GM23338 (cell line): ENCODE measurements at places on chromosomes 4 and X. TPM values are rescaled to one million over a fixed set of nuclear protein-coding genes. Genes with fewer than 3 reads are reported as not detected.

The EFHC2 gene
- 2.6 and 3.1 TPM in 2 replicates for total RNA-seq

GRCh38 chr4:75843596-75843995 lies 58.7 kb downstream of the PPEF2 start:
- H3K27ac ChIP-seq: no peak overlapping the region
- peaks cover 4% of the 10 kb centered on the region; the same call in 1 of the 2 replicates for H3K4me1 ChIP-seq

DNA sequence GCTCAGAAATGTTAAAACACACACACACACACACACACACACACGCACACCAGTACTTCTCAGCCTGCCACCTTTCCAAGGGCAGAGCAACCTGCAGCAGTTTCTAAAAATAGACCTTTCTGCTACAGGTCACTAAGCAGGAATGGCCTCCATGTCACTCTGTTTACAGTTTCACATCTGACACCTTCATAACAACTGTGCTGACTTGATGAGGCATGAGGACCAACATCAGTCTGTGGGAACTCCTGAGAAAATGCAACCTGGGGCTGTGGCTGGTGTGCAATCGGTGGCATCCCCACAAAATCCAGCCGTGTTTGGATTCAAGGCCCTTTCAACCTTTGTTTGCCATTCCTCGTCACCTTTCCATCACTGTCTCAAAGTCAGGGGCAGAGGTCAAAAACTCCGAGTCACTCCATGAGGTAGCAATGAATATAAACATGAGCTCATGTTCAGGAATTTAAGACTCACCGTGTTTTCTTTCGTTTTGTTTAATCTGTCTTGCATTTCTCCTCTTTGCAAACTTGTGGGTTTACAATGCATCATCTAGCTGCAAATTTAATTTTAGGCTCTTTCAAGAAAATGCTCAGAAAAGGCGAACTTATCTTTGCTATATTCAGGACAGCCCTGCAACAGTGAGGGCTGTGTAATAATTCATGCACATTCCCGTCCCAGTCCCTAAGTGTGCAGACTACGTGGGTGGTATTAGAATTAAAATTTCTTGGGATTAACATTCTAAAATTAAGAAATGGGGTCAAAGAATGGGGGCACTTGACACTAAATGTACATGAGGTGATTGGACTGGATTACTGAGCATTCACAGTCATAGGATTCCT lies 135.3 kb downstream of the SHROOM3 start:
- H3K4me3 ChIP-seq: no peak overlapping the region
- no peak for DNase-seq
- H3K27ac ChIP-seq: no peak overlapping the region
- H3K4me1 ChIP-seq: no peaks in the 10 kb centered on the region; the same call in none of the 2 replicates
- H3K27me3 ChIP-seq: no peaks in the 10 kb centered on the region

- H3K27ac ChIP-seq: peak overlapping the region; percentile 89
- no peaks in the 10 kb centered on the region for H3K27me3 ChIP-seq
- H3K4me3 ChIP-seq: peak overlapping the region; percentile 8
- peaks cover 58% of the 10 kb centered on the region for H3K4me1 ChIP-seq
Observed at GRCh38 chr4:86948276-86948675, 13.5 kb downstream of the AFF1 start.

The SLC16A2 gene
- 22.0 and 27.9 TPM in 2 replicates for total RNA-seq

GRCh38 chrX:110944311-110944750 lies 148.7 kb upstream of the CHRDL1 start:
- no peaks in the 10 kb centered on the region for H3K4me1 ChIP-seq
- H3K36me3 ChIP-seq: no peaks in the 10 kb centered on the region
- peaks cover 6% of the 10 kb centered on the region; the same call in 1 of the 2 replicates for H3K27me3 ChIP-seq
- H3K27ac ChIP-seq: no peak overlapping the region
- H3K4me3 ChIP-seq: peak overlapping the region; percentile 68
- peak; percentile 38 for DNase-seq

The DCHS2 gene
- total RNA-seq: 6.3 and 7.6 TPM in 2 replicates

DNA sequence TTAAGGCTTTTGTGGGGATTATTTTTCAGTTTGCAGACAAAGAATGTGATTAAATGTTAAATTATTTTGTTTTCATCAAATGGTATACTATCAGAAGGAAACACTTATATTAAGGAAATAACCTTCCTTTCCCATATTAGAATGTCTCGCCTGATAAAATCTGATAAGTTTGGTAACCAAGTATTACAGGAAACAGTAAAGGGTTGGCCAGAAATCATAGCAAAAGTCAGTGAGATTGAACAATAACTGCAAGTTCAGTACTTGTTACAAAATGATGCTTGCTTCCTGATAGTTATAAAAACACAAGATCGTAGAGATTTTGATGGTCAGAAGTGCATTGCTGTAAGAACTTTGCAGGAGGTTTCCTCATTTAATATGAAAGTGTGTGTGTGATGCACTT lies 40.5 kb downstream of the FABP2 start:
- no peak overlapping the region for H3K27ac ChIP-seq

The FGG gene
- total RNA-seq: 0.27 TPM in 1 of 2 replicates, not detected in the other

GRCh38 chr4:20269320-20269719 lies 17.6 kb downstream of the SLIT2 start:
- H3K4me1 ChIP-seq: no peaks in the 10 kb centered on the region
- no peak overlapping the region for H3K27ac ChIP-seq
- H3K4me3 ChIP-seq: no peak overlapping the region
- no peaks in the 10 kb centered on the region for H3K36me3 ChIP-seq
- DNase-seq: no peak
- H3K27me3 ChIP-seq: no peaks in the 10 kb centered on the region

The MND1 gene
- 22.5 and 26.2 TPM in 2 replicates for total RNA-seq

The PAGE2 gene
- not detected in 2 replicates for total RNA-seq

DNA sequence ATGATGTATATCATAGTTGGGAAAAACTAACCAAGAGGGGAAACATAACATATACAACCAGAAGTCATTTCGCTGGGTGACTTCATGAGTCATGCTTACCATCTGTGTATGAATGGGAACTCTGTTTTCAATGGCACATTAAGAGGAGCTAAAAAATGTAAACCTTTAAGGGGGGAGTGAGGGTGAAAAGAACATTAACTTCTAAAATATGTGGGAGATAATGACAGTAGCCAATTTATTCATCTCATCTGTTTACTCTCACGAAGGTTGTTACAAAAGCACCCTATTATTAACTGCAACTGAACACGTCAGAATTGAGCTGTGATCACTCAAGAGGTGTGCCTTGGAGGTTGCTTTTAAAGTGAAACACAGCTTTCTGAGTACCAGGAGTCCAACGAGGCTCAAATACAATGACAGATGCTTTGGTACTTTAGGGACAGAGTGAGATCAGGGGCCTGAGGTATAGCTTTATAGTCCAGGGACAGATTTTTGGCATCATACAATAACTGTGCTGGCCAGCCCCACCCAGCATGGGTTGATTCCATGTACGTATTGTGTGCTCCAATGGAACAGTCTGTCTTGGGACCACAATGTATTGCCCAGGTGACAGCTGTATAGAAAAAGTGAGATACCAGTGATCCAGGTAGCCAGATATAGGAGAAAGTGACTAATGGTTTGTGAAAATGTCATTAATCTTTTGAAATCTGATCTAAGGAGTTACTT lies 107.3 kb downstream of the AMMECR1 start:
- H3K27me3 ChIP-seq: no peaks in the 10 kb centered on the region
- no peak overlapping the region for H3K27ac ChIP-seq
- H3K4me1 ChIP-seq: no peaks in the 10 kb centered on the region
- H3K4me3 ChIP-seq: no peak overlapping the region

DNA sequence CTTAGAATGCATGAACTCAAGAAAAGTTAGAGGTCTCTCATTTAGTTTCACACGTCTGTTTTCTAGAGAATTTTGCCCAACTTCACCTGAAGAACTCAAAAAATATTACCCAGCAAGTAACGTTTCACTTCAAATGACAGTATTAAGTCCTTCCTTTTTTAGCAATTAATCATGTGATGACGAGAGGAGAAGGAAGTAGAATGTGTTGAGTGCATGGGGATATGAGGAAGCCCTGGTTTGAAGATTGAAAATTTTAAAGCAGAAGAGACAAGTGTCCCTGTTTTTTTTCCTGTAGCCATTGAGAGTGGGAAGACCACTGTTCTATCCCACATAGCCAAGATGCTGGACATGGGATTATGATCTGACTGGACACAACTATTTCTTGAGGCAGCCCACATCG lies 406.3 kb upstream of the CPEB2 start:
- H3K36me3 ChIP-seq: no peaks in the 10 kb centered on the region
- H3K4me1 ChIP-seq: no peaks in the 10 kb centered on the region

GRCh38 chr4:39850727-39851126 lies 127.0 kb downstream of the PDS5A start:
- H3K36me3 ChIP-seq: peaks cover 5% of the 10 kb centered on the region; the same call in 1 of the 2 replicates
- H3K4me3 ChIP-seq: no peak overlapping the region
- H3K27ac ChIP-seq: no peak overlapping the region
- peak; percentile 12 for DNase-seq

- no peaks in the 10 kb centered on the region for H3K36me3 ChIP-seq
- no peak overlapping the region for H3K4me3 ChIP-seq
- no peaks in the 10 kb centered on the region for H3K4me1 ChIP-seq
- H3K27ac ChIP-seq: no peak overlapping the region
- DNase-seq: no peak
- H3K27me3 ChIP-seq: no peaks in the 10 kb centered on the region
Observed at GRCh38 chr4:38455092-38455862, 208.7 kb upstream of the KLF3 start.

The DUSP21 gene
- total RNA-seq: not detected in 2 replicates

The GAB1 gene
- total RNA-seq: 18.4 and 32.6 TPM in 2 replicates

DNA sequence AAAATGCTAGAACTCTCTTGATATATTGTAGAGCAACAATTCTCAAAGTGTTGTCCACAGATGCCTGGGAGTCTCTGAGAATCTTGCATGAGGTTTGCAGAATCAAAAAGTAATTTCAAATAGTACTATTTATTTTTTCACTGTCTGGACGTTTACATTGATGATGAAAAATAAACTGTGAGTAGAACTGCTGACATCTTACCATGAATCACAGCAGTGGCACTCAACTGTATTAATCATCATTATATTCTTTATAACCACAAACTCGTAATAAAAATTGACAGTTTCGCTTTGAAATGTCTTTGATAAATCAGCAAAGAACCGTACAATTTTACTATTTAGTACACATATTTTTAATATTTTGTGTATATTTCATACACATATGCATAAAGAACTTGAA lies 94.5 kb downstream of the NAF1 start:
- peaks cover 6% of the 10 kb centered on the region; the same call in 1 of the 2 replicates for H3K4me1 ChIP-seq
- no peak for DNase-seq
- no peak overlapping the region for H3K27ac ChIP-seq
- no peak overlapping the region for H3K4me3 ChIP-seq
- H3K27me3 ChIP-seq: no peaks in the 10 kb centered on the region

DNA sequence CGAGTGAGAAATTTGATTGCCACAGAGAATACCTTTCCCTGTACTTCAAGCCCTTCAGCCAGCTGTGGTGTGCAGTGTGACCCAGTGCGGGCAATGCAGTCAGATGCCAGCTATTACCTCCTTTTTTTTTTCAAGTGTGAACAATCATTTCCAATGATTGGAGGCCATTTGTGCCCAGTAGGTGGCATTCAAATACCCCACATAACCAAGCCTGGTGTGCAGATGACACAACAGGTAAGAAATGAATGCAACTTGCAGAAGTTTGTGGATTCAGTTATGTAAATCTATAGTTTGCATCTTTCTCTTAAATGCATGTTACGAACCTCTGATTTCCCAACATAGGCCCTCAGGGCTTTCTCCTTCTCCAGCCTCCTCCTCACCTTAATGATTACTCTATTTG lies 98.0 kb downstream of the CLCN4 start:
- H3K36me3 ChIP-seq: no peaks in the 10 kb centered on the region
- H3K27ac ChIP-seq: no peak overlapping the region
- no peak overlapping the region for H3K4me3 ChIP-seq

The ZFYVE28 gene
- total RNA-seq: 4.6 and 8.7 TPM in 2 replicates

The WNK3 gene
- total RNA-seq: 27.4 and 27.6 TPM in 2 replicates

DNA sequence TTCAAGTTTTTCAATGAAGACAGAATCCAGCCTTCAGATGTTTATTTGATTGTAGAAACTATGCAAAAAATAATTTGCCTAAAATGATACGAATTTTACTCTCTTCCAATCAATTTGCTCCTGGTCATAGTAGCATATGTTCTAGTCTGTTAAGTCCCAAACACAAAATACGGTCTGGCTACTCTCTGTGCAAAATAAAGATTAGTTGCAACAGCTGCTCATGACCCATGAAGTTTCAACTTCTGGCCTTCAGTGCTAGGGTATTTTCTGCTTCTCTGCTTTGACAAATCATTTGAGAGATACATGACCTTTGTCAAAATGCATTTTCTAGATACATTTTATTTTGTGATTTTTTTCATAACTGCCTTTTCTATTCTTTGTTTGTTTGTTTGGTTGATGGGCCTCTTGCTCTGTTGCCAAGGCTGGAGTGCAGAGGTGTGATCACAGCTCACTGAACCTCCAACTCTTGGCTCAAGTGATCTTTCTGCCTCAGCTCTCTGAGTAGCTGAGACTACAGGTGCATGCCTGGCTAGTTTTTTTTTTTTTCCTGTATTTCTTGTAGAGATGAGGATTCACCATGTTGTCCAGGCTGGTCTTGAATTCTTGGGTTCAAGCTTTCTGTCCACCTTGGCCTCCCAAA lies 55.2 kb downstream of the TACR3 start:
- no peaks in the 10 kb centered on the region for H3K4me1 ChIP-seq
- H3K27ac ChIP-seq: no peak overlapping the region
- no peaks in the 10 kb centered on the region for H3K36me3 ChIP-seq

DNA sequence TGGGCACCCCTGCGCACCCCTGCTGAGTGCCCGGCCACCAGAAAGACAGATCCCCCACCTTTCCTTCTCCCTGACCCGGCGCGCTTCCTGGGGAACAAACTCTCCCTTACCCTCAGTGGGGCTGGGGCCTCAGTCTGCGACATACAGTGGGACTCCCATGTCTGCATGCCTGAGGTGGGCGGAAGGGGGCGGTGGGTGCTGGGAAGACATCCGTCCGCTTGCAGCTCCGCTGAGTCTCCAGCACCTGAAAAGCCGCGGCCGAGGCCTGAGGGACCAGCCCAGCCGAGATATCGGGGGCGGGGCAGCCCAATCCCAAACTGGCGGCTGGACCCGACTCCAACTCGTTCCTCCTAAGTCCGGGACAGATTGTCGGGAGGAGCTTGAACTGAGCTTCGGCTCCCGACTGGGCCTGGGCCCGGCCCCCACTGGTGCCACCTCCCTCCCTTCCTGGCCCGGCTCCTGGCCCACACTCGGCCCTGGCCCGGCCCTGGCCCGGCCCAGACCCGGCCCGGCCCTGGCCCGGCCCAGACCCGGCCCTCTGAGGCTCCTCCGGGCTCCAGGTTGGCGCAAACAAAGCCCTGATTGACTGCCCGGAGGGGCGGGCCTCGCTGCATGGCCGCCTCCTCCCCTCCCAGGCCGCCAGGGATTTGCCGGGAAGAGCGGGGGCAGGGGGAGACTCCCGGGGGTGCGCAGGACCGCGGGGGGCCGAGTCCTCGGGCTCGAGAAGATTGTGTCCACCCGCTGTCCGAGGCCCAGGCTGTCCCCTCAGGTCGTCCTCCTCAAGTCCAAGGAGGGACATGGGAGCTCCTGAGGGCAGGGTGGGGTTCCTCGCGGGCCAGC lies 877 bp upstream of the SLC16A2 start:
- no peaks in the 10 kb centered on the region for H3K36me3 ChIP-seq
- H3K4me3 ChIP-seq: peak overlapping the region; percentile 67
- H3K4me1 ChIP-seq: 0 out of 2 replicates have a peak, but pooled peaks cover 3% of the 10 kb centered on the region

The FGF5 gene
- not detected in 2 replicates for total RNA-seq
